ENCODE measurements at places on chromosomes 7 and 10. TPM values are rescaled to one million over a fixed set of nuclear protein-coding genes. Genes with fewer than 3 reads are reported as not detected.

GRCh38 chr10:13712837-13713581, 126.2 kb downstream of the PRPF18 start:
- DNase-seq: peak; percentile 36

The NPC1L1 gene
- polyA plus RNA-seq: 25.3 TPM

DNA sequence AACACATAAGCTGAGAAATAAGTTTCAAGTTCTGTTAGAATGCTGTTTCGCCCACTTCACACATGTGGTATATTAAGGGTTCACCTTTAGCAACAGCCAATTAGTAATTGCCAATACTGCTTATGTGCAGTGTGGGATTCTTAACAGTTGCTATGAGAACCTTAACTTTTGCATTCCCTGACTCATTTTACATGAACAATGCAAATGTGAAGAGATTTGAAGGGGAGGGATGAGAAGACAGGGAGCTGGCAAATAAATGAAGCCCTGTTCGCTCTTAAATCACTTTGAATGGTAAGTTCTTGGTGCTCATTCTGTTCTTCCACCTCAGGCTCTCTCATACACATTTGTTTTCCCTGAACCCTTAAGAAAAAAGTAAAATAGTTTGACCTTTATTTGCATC, 82.3 kb downstream of the LRRC4 start:
- DNase-seq: no peak

DNA sequence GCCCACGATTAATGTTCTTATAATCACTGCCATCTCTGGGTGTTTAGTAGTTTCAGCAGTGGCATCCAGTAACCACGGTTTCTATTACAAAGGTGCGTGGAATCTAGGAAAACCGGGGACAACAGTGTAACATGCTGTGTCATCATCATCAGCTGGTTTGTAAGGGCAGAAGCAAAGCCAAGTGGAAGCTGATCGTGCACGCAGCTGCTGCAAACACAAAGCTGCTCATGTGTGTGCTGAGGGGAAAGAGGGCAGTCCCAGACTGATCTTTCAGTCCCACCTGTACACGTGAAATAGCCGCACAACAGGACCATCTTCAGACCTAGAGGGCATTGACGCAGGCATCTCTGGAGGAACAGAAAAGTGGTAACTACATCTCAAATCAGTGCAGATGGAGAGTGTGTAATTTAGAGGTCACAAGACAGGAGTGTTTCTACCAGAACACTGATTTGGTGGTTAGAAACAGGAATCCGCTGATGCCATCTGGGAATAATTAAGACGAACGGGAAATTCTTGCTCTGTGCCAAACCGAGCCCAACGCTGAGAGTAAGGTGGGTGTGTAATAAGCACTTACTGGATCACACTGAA, 13.4 kb downstream of the ANKRD16 start:
- DNase-seq: no peak

DNA sequence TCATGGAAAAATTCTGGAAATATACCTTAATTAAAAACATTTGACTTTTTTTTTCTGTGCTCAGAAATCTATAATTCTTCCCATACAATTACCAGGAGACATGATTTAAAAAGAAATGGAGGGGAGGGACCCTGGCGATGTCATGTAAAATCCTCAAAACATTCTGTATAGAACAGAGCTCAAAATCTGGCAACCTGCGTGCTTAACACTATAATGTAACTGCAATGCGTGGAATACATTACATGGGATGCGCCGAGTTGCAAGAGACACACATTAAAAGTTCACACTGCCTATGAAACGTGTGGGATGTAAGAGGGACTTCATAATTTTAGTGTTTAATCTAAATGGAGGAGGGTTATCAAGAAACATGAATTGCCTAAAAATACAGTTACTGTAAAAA, 215.0 kb downstream of the GLI3 start:
- no peak for DNase-seq

DNA sequence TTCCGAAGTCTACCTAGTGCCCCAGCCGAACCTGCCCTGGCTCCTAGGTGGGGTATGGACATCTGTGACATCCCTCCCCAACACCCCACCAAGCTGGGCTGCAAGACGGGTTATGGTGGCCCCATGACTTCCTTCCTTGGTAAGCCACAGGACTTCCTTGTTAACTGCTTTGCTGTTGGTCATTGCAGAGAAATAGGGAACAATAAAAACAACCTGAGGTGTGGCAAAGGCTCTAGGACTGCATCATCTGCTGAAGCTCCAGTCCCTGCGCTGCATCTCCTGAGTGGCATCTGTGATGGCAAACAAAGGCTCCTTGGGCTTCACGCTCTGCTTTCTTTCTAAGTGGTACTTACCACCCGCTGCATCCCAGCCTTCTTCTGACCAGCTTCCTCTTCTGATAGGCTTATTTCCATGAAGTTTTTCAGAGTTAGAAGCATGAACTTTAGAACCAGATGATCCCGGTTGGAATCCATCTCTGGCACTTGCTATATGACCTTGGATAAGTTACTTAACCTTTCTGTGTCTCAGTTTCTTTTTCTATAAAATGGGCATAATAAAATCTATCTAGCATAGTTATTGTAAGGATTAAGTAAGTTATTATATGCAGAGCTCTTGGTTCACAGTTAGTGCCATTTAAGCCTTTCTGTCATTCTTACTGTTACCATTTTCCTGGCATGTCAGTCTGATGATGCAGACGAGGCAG, 216.8 kb downstream of the RPS24 start:
- DNase-seq: no peak

GRCh38 chr7:116633131-116633988, 38.6 kb upstream of the MET start:
- no peak for DNase-seq

DNA sequence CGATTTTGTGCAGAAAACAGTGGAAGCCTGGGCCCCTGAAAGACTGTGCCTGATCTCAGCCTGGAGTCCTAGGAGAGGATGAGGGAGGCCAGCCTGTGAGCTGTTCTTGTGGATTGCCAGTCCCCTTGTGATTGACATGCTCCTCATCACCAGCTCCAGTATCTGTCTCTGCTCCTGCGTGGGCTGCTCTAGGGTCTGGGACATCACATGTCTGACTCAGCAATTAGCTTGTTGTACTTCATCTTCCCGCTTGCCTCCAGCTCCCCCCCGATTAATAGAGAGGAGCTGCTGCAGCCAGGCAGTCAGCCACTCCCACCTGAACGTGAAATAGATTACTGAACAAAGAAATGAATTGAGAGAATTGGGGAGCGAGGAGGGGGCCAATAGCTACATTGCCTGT, 99.6 kb upstream of the TBX20 start:
- DNase-seq: no peak

The AOAH gene
- polyA plus RNA-seq: 4.8 TPM

DNA sequence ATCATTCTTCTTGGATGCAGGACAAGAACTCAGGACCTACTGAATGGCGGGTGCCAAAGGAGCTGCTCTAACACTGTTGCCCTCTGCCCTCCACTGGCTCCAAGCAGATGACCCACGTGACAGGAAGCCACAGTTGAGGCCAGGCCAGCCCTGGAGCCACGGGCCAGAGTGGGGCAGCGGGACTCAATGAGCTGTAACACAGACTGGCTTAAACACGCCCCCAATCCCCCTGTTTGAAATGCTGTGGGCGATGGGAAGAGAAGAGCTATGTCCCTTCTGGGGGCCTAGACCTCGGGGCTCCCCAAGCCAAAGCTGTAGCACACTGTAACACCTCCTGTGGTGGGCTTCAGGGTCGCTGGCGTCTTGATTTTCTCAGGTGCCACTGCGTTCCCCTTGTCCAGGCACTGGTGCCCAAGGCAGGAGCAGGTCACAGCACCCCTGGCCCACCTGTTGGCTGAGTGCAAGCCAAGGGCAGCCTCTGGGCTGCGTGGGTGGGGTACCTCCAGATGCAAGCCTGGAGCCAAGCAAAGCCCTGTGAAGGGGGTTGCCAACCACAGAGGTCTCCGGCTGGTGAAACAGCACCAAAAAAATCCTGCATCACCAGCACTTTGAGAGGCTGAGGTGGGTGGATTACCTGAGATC, 18.6 kb upstream of the ZMIZ2 start:
- DNase-seq: no peak

The MGMT gene
- polyA plus RNA-seq: 44.2 TPM

DNA sequence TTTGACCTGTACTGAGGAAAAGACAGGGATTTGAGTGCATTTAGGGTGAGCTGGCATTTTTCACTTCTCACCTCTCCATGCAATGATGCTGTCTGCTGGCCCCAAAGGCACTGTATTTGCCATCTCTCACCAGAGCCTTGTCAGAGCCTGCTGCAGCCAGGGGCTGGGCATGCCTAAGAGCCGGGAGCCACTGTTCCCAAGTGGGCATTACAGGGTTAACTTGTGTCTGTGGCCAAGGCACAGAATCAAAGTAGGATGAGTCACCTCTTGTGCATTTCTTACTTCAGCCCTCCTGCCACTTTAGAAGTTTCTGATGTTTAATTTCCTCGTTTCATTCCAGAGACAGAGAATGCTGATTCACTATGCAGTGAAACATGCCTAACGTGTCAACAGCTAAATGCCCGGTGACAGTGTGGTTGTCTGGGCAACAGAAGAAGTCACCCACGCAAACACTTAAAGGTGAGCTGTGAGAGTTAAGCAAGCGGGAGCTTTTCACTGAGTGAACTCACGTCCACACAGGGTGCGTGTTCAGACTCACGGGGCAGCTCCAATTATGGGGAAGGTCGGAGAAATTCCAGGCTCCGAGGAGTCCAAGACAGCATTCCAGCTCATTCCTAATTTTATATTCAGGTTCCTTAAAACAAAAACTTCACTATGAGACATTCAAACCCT, 57.1 kb upstream of the IGFBP3 start:
- peak; percentile 88 for DNase-seq

The PAPOLB gene
- polyA plus RNA-seq: not detected

Measured in hepatocyte (in vitro differentiated cells).